Femur (tissue), 1 donor: ENCODE measurements at places on chromosomes 13 and 19.
A peak's percentile ranks its signal among the peaks of the same experiment; 100 is the strongest.

GRCh38 chr13:30884543-30884942 lies 21.5 kb upstream of the MEDAG start:
- no peak for DNase-seq

DNA sequence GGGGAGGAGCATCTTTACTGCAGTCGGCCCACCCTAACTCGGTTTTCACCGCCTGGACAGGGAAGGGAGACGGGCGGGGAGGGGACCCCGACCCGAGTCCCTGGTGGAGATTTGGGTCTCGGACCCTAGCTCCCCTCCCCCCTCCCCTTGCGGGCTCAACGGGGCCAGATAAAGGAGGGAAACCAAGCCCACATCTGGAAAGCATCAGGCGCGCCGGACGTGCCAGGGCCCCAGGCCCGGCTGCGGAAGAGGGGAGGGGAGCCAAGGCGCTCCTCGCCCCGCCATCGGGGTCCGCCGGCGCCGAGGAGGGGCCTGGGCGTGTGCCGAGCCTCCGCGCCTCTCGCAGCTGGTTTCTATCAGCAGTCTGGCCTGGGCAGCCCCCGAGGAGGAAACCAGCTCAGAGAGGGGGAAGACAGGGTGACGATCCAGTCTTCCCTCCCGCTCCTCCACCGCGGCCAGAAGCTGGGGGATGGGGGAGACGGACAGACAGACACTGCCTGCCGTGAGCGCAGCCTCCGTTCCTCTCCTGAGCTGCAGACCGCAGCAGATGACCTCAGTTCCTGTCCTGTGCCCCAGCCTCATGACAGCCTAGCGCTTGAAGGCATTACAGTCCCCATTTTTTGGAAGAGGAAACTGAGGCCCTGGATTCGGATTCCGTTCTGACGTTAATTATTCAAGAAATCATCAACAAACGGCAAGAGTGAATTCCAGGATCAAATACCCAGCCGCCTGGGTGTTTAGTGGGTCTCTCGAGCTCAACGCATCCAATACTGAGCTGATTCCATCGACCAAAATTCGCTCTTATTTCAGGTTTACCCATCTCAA lies 3.6 kb upstream of the GNG8 start:
- peak; percentile 90 for DNase-seq

- DNase-seq, result peak; percentile 49
Measured at GRCh38 chr19:1503089-1503924, 9.5 kb downstream of the ADAMTSL5 start.

DNA sequence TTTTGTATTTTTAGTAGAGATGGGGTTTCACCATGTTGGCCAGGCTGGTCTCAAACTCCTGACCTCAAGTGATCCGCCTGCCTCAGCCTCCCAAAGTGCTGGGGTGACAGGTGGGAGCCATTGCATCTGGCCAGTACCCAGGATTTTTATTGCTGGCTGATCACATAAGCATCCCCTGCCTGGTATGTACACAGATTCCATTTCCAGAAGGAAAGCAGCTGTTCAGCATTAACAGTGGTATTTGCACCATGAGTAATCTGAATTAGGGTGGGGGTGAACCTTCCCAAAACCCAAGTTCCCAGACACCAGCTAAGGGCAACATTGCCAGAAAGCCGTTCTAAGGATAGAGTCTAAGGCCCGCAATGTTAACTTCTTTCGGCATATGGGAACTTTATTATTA lies 7.3 kb downstream of the ZNF555 start:
- DNase-seq, result peak; percentile 69

DNA sequence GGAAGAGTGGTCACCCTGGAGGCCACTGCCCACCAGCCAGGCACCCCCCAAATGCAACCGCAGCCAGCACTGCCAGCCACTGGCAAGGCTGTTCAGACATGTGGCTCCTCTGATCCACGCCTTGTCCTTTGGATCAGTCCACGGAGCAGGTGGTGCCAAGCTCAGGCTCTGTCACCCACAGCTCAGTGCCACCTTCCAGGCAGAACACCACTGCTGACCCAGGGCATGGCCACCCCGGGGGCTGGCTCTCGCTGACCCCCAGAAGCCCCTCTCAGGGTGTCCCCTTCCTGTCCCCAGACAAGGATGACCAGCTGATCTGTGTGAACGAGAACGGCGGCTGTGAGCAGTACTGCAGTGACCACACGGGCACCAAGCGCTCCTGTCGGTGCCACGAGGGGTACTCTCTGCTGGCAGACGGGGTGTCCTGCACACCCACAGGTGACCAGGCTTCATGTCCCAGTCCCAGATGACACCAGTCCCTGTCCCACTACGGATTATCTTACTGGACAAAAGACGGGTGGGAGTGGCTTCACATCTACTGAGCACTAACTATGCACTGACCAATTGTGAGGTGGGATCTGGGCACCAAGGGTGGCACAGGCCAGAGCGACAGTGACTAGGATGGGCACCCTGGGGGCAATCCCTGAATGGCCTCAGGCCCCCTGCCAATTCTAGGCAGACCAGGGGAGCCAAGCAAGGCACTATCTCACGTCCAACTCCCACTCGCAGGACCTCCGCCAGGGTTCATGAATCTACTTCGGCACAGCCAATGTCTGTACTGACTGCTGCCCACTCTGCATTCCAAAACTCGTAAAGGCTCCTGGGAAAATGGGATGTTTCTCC lies 7.0 kb upstream of the F10 start:
- peak; percentile 13 for DNase-seq

DNA sequence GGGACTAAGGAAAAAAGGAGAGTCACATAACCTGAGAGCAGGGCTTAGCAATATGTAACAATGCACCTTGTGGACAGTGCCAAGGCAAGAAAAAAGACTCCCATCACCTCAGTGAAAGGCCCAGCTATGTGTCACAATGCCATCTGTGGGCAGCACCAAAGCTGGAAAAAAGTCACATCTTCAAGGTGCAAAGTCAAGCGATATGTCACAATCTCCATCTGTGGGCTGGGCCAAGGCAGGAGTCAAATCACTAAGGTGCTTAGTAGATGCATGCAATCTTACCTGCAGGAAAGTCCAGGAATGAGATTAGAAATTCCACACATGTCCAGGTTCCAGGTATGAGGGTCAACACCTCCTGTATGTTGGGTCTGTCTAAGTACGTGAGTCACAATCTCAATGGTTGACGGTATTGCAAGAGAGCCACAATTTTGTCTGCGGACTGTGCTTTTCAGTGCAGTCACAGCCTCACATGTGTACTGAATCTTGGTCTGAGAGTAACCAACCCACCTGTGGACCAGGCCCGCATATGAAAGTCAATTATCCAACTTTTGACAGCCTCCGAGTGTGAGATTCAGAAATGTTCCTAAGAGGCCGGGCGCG lies 14.8 kb upstream of the ZNF43 start:
- no peak for DNase-seq

DNA sequence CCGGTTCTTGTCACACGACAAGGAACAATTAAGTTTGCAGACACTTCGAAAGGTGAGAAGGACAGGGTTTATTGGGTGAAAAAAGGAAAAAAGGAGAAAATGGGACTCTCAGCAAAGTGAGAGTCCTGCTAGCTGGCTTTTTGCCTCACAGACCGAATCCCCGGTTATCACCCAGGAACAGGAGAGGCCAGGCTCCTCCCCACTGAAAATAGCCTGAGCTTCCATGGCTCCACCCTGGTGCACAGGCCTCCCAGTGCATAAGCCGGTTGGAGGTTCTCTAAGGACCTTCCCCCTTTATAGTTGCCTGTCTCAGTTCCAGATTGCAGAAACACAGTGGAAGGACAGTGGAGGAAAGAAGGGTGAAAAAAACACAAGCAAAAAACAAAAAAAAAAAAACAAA lies 571.7 kb downstream of the KCTD12 start:
- DNase-seq, result no peak

DNA sequence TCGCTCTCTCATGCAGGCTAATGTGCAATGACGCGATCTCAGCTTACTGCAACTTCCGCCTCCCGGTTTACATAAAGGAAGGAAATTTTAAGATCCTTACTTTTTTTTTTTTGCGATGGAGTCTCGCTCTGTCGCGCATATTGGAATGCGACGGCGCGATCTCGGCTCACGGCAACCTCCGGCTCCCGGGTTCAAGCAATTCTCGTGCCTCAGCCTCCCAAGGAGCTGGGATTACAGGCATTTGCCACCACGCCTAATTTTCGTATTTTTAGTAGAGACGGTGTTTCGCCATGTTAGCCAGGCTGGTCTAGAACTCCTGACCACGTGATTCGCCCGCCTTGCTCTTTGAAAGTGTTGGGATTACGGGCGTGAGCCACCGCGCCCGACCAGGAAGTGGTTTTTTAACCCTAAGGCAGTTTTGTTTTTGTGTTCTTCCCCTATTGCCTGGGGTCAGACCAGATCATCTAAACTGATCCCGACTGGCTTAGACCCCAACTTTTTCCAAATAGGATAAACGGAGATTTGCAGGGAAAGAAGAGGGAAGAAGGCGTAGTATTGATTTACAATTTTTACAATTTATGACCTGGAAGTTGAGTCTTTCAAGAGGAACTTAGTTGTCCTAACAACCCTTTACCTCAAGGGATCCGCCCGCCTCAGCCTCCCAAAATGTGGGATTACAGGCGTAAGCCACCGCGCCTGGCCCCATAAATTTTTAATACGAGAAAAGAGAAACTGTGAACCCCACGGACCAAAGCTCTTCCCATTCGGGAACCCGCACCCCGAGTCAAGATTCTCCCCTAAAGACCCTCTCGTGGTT lies 142.0 kb downstream of the ZNF737 start:
- peak; percentile 78 for DNase-seq

DNA sequence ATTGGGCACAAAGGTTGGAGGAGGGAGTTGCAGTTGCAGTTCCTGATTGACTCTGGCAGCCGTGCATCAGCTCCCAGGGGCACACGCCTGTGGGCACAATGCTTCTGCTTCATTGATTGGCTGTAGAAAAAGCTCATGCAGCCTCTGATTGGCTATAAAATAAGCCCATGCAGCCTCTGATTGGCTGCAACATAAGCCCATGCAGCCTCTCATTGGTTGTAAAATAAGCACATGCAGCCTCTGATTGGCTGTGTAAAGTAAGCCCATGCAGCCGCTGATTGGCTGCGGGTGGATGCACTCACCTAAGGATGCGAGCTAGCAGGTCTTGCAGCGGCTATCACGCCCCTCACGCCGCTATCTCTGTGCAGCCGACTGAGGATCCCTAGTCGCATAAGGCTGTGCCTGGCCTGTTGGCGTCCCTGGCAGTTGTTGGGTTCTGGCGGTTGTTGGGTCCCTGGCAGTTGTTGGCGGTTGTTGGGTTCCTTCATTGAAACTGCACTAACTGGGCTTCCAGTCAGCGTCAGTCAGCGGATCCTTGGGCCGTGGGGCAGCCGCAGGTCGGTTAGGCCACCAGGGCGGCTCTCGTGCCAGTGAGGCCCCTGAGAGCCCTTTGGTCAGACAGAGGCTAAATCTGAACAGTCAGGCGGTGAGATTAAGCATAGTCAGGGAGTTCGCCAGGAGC lies at the start of gene SIGLECL1:
Gene SIGLECL1, plus strand, starts transcription at position 295 of the 682 bp plus-strand sequence. CDS start 12,993 bp downstream, outside the sequence.
- DNase-seq, result no peak

GRCh38 chr13:90553159-90553558 lies 794.3 kb upstream of the MIR17HG start:
- DNase-seq, result no peak
